ENCODE measurements at places on chromosomes 1 and 21. TPM values are rescaled to one million over a fixed set of nuclear protein-coding genes. Genes with fewer than 3 reads are reported as not detected.

- H3K27ac ChIP-seq: no peak overlapping the region
- no peak overlapping the region for H3K4me3 ChIP-seq
- no peak for DNase-seq
Measured at GRCh38 chr1:17723684-17724083, 31.4 kb upstream of the ACTL8 start.

The DMBX1 gene
- not detected for total RNA-seq

DNA sequence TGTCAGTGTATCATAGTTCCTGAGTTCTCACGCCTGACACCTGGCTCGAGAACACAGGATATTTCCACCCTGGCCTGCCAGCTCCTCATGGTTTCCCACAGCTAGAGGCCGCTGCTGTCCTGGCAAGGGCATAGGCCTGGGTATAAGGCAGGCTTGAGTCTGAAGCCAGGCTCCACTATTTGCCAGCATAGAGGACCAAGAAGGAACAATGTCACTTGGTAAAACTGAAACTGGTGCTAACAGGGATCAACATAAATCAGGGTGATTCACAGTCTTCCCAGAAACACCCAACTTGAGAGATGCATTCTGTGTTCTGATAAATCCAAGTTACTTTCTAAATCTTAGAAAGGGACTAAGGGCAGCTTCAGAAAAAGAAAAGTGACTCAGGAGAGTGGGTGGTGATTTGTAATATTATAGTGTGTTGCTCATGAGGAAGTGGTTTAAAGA is 6.9 kb upstream of the S100A2 start:
- no peak overlapping the region for H3K4me3 ChIP-seq
- no peak for DNase-seq
- H3K27ac ChIP-seq: no peak overlapping the region
- no peaks in the 10 kb centered on the region for H3K36me3 ChIP-seq
- peaks cover 13% of the 10 kb centered on the region for H3K4me1 ChIP-seq

The ATP6V1G3 gene
- total RNA-seq: not detected

GRCh38 chr21:45078877-45079281 is 4.5 kb downstream of the ADARB1 start:
- peaks cover 65% of the 10 kb centered on the region for H3K4me1 ChIP-seq
- no peak overlapping the region for H3K4me3 ChIP-seq
- DNase-seq: peak; percentile 67

Data from natural killer cell (primary cell).